Activated CD8-positive, alpha-beta T cell treated with anti-CD3 and anti-CD28 coated beads for 36 hours (primary cell): ENCODE measurements at places on chromosomes 7 and 10. TPM values are rescaled to one million over a fixed set of nuclear protein-coding genes. Genes with fewer than 3 reads are reported as not detected.

DNA sequence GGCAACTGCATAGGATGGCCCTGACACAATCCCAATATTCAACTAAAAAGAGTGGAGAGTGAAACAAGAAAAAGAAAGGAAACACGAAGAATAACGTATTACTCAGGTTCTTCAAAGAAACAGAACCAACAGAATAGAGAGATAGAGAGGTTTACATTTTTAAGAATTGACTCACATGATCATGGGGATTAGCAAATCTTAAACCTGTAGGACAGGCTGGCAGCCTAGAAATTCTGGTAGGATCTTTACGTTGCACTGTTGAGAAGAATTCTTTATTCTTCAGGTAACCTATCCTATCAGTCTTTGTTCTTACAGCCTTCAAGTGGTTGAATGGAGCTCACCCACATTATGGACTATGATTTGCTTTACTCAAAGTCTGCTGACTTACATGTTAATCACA is 103.9 kb downstream of the AASS start:
- H3K4me1 ChIP-seq, result no peaks in the 10 kb centered on the region
- H3K27ac ChIP-seq, result no peak overlapping the region
- no peaks in the 10 kb centered on the region for H3K27me3 ChIP-seq
- no peak overlapping the region for H3K4me3 ChIP-seq

MSMB gene
- total RNA-seq, result not detected

DNA sequence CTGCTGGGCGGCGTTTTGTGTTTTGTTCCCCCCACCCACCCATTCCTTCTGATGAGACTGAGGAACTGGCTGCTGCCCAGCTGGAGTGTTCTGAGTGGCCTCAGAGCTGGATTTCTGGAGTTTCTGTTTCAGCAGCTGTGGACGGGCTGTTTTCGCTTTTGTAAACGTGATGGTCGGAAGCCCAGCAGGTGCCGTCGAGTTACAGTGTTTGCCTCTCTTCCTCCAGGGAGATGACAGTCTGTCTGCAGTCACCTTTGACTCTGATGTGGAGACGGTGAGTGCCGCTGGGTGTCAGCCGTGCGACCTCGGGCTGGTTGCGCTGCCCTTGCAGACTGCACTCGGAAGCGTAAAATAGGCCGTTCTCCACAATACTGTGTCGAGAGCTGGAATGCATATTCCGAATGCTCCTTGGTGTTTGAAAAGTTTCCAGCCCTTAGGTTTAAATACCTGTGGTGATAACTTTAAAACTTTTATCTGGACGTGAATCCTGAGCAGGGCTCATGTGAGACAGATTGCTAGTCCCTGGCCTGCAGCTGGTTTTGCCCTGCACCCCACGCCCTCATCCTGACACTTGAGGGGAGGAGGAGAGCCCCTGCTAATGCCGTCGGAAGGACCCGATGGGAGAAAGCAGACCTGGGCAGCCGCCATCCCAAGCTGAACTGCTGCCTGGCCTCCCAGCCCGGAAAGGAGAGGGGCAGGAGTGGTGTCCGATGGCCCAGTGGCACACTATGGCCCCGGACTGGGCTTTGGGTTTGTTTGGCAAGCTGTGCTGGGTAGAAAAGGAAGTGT is 8.3 kb downstream of the IQCE start:
- no peak for DNase-seq
- no peaks in the 10 kb centered on the region for H3K36me3 ChIP-seq
- H3K27ac ChIP-seq, result no peak overlapping the region

- H3K4me3 ChIP-seq, result no peak overlapping the region
- H3K27me3 ChIP-seq, result no peaks in the 10 kb centered on the region
- no peak overlapping the region for H3K27ac ChIP-seq
- H3K36me3 ChIP-seq, result no peaks in the 10 kb centered on the region
Observed at GRCh38 chr10:103457896-103458583, 660 bp downstream of the CALHM1 start.

DNA sequence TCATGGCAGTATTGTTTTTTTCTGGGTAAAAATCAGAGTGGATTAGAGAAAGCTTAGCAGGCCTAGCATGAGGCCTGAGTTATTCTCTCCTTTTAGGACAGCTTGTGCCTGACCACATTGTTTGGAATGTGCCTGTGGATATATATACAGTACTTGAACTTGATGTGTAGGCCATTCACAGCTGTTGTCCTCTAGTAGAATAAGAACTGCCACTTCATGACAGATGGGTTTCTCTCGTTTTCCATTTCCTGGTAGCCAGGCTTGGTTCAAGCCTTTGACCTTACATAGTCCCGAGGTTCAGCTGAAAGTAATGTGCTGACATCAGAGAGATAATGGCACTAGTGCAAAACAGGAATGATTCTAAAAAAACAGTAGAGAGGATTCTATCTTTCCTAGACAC is 473.9 kb downstream of the AUTS2 start:
- no peak overlapping the region for H3K27ac ChIP-seq
- no peaks in the 10 kb centered on the region for H3K27me3 ChIP-seq
- no peaks in the 10 kb centered on the region for H3K36me3 ChIP-seq
- H3K4me1 ChIP-seq, result no peaks in the 10 kb centered on the region
- H3K4me3 ChIP-seq, result no peak overlapping the region

TAS2R3 gene
- 1.0 TPM for total RNA-seq

DNA sequence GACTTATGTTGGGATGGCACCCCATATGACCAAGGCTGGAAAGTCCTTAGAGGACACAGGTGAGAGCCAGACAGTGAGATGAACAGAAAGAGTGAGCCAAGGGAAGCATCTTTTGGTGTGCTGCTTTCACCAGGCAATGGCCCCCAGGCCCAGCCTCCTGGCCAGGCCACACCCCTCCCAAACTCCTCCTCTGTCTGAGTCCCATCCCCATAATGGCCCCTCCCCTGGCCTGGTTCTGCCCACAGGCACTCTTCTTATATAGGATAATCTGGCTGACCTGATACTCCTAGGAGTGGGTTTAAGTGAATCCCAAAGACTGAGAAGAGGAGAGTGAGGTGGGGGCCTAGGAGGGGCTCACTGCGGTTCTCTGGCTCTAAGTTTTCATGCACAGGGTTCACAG is 252.5 kb downstream of the RPS24 start:
- no peaks in the 10 kb centered on the region for H3K36me3 ChIP-seq
- no peak overlapping the region for H3K4me3 ChIP-seq
- H3K27me3 ChIP-seq, result no peaks in the 10 kb centered on the region
- DNase-seq, result no peak
- no peak overlapping the region for H3K27ac ChIP-seq

CLIP2 gene
- 1.4 TPM for total RNA-seq

- H3K27me3 ChIP-seq, result no peaks in the 10 kb centered on the region
- H3K4me1 ChIP-seq, result peaks cover 29% of the 10 kb centered on the region
- H3K4me3 ChIP-seq, result no peak overlapping the region
- no peak for DNase-seq
- H3K36me3 ChIP-seq, result peaks cover 42% of the 10 kb centered on the region
Observed at GRCh38 chr10:48343921-48344598, 37.6 kb downstream of the MAPK8 start.

DNA sequence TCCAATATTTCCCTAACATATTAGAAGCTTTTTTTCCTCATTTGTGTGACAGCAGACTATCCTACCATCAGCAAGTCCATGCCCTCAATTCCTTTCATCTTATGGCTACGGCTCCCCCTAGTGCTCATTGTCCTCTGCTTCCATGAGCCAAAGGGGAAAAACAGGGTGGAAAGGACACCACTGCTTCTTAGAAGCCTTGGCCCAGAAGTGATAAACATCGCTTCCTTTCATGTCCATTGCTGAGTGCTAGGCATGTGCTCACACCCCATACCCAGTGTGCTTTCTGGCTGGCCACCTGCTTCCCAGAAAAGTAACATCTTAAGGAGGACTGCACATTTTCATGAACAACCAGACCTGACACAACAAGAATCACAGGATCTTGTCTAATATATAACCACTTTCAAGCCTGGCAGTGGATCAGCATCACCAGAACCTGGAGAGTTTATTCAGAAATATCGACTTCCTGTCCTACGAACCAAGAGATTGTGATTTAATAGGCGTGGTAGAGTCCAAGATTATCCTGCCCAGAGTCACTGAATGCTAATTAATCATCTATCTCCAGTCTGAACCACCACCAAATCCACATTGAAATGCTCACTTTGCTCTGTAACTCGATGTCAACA is 650.5 kb upstream of the SORCS1 start:
- peak; percentile 5 for DNase-seq
- H3K27me3 ChIP-seq, result no peaks in the 10 kb centered on the region
- H3K27ac ChIP-seq, result no peak overlapping the region
- H3K4me1 ChIP-seq, result no peaks in the 10 kb centered on the region
- no peaks in the 10 kb centered on the region for H3K36me3 ChIP-seq

GRCh38 chr10:83127942-83128575 is 1011.2 kb upstream of the GHITM start:
- H3K4me1 ChIP-seq, result no peaks in the 10 kb centered on the region
- H3K4me3 ChIP-seq, result no peak overlapping the region
- no peak overlapping the region for H3K27ac ChIP-seq
- H3K27me3 ChIP-seq, result no peaks in the 10 kb centered on the region

GRCh38 chr10:83943049-83943448 is 196.3 kb upstream of the GHITM start:
- no peaks in the 10 kb centered on the region for H3K36me3 ChIP-seq
- H3K27ac ChIP-seq, result no peak overlapping the region
- H3K27me3 ChIP-seq, result peaks cover 1% of the 10 kb centered on the region
- H3K4me1 ChIP-seq, result no peaks in the 10 kb centered on the region

DNA sequence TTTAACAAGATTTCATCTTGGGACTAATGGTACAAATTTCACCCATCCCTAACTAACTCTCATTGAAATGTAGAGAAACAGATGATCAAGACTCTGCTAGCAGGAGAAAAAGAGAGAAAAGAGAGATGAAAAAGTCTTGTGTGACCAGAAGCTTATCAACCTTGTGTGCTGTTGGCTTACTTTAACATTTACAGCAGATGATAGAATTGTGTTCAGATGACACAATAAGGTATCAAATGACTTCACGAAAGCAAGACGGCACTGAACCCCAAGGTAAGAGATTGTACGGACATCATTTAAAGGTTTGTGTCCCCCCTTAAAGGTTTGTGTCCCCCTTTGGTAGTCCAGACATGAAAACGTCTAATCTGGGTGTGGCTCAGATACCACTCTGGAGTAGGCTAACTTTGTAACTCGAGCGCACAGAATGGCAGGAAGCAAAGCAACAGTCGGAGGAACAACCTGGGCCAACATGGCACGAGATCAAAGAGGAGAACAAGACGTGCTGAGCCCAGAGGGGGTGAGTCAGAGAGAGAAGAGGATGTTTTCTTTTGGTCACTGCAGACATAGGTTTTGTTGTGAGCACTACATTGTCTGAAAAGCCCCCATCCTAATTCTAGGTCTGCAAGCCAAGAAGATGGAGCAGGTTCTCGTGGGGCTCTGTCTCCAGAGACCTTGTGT is 10.4 kb upstream of the LMBR1 start:
- DNase-seq, result peak; percentile 55
- peaks cover 1% of the 10 kb centered on the region for H3K27me3 ChIP-seq
- H3K27ac ChIP-seq, result peak overlapping the region; percentile 36
- peaks cover 8% of the 10 kb centered on the region for H3K4me1 ChIP-seq
- H3K36me3 ChIP-seq, result no peaks in the 10 kb centered on the region

WEE2 gene
- not detected for total RNA-seq

ITGA8 gene
- not detected for total RNA-seq
